ENCODE measurements at places on chromosomes 3 and 15. TPM values are rescaled to one million over a fixed set of nuclear protein-coding genes. Genes with fewer than 3 reads are reported as not detected.

The CCDC54 gene
- not detected for total RNA-seq

The GOLGA6L7 gene
- not detected for total RNA-seq

DNA sequence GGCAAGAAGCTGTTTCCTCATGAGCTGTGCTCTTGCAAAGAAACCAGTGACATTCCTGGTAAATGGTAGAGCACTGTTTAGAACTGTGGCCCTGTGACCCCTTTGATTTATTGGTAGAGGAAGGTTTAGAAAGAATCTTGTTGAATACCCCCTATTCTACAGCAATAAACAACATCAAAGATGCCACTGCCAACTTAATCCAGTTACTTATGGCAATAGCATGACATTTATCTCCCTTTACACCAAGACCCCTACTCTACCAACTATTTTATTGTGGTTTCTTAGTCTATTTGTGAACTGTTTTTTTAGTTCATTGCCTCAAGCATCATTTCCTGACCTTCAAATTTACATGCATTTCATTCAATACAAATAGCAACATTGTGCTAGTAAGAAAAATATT lies 288.6 kb downstream of the EPHA3 start:
- no peak for DNase-seq

- no peak for DNase-seq
Observed at GRCh38 chr15:63491116-63491827, 13.1 kb upstream of the USP3 start.

DNA sequence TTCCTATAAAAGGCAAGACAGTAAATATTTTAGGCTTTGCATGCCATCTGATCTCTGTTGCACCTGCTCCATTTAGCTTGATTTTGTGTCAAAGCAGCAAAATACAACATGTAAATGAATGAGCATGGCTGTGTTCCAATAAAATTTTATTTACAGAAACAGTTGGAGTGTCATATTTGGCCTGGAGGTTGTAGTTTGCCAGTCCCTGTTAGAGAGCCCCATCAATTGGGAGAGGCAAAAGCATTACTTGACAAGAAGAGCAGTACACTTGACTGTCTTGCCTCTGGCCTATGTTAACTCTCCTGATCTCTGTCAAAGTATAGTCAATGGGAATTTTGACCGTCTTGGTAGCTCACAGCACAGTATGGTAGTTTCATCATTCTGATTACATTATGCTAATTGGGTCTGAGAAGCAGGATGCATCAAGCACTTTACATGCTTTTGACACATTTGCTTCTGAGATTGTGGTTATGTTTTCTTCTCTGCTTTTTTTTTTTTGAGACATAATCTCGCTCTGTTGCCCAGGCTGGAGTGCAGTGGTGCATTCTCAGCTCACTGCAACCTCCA lies 35.4 kb downstream of the SLC28A2 start:
- DNase-seq = no peak

The GPR171 gene
- 0.19 TPM for total RNA-seq

GRCh38 chr3:164486150-164486549 lies 592.1 kb downstream of the SI start:
- DNase-seq = no peak

DNA sequence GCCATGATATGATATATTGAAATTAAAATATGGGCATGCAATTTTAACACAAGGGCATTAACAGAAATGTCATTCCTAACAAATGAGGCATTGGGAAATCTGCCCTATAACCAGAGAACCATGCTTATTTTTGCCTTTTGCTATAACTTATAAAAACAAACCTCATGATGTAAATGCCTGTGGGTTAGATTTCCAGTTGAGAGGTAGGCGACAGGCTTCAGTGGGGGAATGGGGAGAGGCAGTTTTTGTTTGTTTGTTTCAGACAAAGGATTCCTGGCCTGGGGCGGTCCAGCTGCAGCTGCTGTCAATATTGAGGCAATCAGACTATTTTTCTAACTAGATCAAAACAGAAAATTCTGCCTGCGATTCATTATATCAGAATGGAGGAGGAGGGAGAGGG lies 490.4 kb upstream of the CFAP20DC start:
- DNase-seq = no peak

The MEGF11 gene
- total RNA-seq = under 0.01 TPM

DNA sequence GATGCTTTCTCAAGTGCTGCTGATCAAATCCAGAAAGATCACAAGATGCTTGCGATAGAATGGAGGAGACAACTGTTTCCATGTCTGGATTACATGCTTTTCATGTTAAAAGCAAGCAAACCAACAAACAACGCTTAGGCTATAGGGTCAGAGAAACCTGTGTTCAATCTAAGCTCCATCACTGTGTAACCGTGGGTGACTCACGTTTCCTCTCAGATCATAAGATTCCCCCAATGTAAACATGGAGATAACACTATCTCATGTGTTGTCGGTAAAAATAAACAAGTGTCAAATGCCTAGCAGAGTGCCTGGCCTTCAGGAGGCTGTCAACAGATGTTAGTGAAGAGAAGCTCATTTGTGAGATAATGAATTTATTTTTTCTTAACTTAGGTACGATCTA lies 907.8 kb downstream of the NTRK3 start:
- DNase-seq = no peak

DNA sequence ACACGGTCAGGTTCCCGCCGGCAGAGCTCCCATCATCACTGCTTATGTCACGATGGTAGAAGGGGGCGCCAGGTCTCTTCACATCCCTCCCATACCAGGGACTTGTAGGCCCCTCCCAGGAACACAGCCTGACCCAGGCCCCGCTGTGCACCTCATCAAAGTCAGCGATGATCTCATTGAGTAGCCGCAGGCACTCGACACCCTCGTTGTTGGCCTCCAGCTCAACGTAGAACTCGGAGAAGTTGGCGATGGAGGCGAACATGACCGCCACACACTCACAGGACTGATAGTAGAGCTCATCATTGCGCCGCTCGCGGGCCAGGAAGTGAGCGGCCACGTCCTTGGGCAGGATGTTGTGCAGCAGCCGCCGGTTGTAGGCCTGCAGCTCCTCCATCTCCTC lies 89.2 kb downstream of the SEC22A start:
- no peak for DNase-seq

The COL6A5 gene
- not detected for total RNA-seq

DNA sequence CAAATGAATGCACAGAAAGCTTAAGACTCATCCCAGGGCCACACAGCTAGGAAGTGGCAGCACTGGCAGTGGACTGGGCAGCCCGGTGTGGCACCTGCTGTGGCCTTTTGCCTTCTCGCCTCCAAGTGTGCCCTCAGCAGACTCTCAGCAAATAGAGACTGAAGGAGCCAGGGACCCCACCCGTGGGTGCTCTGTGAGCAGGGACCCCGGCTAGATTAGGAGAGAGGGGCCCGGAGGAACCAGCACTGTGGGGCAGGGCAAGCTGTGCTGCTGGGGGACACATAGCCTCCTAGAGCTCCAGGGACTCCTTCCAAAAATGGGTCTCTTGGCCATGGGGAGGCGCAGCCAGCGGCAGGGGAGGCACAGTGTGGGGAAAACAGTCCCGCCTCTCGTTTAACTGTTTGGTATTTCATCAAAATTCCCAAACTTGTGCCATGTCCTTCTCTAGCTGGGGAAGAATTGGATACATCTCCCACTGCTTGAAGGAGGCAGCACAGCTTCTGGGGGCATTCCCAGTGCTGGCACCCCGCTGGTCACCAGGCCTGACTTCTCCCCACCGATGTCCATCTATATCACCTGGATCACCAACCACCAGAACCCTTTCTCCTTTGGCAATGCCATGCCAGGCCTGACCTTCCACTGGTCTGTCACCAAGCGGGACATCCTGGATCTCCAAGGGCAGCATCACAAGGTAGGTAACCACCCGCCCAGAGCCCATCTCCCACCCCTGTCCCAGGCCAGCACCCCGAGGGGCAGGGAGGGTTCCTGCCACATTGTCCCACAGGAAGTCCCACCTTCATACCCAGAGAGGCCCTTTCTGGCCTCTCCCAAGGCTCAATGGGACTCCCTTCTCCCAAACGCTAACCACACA lies 12.0 kb upstream of the TXNRD3 start:
- DNase-seq = no peak

GRCh38 chr3:33831053-33831452 lies 32.6 kb downstream of the PDCD6IP start:
- DNase-seq = no peak

GRCh38 chr3:107421170-107421792 lies 44.0 kb downstream of the CCDC54 start:
- DNase-seq = no peak

- no peak for DNase-seq
Observed at GRCh38 chr15:68192804-68193486, 12.2 kb downstream of the CALML4 start.

The CISH gene
- total RNA-seq = 4.7 TPM

The IFT80 gene
- total RNA-seq = 15.7 TPM

The ADIPOQ gene
- total RNA-seq = not detected

GRCh38 chr15:70802629-70803028 lies 39.3 kb upstream of the UACA start:
- DNase-seq = no peak

DNA sequence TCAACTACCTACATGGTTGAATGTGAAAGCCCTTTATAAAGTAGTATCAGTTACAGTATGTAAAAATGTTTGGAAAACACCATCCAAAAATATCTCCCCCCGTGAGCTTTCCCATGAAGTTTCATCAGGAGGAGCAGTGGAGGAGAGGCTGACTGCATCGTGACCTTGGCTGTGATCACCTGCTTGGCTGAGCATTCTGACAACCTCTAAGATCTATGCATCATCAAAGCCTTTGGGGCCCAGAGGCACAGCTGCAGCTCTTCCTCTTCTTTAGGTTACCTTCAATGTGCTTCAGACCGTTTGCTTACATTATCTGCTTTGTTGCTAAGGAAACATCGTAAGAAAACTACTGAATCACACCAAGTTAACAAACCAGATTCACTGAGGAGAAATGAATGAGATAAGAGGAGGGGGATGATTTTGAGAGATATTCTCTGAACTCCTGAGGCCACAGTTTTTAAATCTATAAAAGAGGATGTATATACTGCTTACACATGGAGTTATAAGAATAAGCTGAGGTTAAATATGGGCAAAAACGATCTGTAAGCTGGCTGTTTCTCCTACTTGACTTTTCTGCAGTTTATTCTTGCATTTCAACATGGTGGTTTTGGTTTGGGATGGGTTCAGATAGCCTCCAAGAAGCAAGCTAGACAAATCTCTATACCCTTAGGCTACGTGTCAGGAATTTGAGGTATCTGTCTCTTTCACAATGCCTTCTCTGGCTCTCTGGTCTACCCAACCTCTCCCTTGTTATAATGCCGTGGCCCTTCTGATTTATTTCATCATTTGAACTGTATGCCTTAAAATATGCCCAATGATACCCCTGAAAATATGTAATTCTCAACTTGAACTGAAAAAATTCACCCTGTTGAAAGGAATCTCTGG lies 4.0 kb downstream of the GCSAM start:
- no peak for DNase-seq

- DNase-seq = no peak
Observed at GRCh38 chr3:139586420-139587017, 47.0 kb upstream of the RBP1 start.

GRCh38 chr3:84547971-84548970 lies 410.5 kb upstream of the CADM2 start:
- DNase-seq = no peak
